Ureter (tissue), 1 donor: ENCODE measurements at places on chromosomes 4 and X.

GRCh38 chr4:145414841-145415240, 66.8 kb upstream of the SMAD1 start:
- no peak for DNase-seq

DNA sequence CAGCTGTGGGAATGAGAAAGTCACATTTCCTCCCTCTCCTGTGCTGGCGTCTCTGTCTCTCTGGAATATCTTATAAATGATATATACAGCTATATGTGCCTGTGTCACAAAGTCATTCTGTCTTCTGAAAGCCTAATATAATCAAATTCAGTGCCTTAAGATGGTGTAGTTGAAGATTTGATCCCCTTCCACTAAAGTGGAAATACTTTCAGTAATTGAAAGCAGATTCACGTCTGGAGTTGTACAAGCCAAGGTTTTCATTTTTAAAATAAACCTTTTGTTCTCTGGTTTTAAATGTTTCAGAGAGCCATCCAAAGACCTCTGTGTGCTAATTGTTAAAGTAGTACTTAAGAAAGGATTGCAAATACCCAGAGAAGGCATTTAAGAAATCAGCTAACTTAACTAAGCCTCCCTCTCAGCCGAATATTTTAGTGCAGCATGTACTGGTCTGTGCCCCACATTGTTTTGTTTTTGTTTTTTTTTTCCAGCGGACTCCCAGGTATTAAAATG, 206.8 kb downstream of the TENM3 start:
- DNase-seq: no peak

GRCh38 chrX:57915680-57916079, 5.4 kb upstream of the ZXDA start:
- DNase-seq: no peak

- no peak for DNase-seq
Observed at GRCh38 chrX:136827026-136827425, 46.3 kb upstream of the ARHGEF6 start.

DNA sequence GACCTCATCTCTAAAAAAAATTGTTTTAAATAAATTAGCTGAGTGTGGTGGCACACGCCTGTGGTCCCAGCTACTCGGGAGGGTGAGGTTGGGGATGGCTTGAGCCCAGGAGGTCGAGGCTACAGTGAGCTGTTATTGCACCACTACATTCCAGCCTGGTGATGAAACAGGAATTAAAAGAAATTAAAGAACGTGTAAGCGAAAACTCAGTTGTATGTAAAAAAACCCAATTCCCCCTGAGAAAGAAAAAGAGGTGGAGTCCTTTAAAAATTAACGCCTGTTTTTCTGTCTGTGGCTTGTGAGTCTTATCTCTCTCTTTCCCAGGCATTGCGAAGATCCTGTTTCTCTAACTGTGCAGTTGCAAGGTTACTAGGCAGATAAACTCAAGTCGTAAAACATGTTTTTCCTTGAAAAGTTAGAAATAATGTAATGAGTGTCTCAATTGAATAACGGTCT, 22.1 kb downstream of the EPGN start:
- no peak for DNase-seq

DNA sequence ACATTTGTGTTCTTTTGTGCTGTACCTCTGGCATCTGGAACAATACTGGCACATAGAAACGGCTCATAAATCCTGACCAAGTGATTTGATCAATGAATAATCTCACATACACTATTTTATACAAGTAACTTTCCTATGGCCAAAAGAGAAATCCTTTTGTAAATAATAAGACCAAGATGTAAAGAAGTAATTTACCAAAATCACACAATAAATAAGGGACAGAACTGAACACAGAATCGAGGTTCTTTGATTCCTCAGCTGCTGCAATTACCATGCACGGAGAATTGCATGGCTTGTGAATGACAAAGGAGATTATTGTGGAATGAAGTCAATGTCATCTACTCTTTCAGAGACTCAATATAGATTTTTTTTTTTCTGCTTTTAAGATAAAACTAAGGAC, 576.8 kb upstream of the SMIM31 start:
- DNase-seq: no peak

- no peak for DNase-seq
Observed at GRCh38 chr4:148779771-148780170, 337.6 kb upstream of the NR3C2 start.
